ENCODE measurements at places on chromosomes 6 and 20.

- no peak for DNase-seq
Measured at GRCh38 chr6:55937261-55937947, 62.0 kb upstream of the BMP5 start.

DNA sequence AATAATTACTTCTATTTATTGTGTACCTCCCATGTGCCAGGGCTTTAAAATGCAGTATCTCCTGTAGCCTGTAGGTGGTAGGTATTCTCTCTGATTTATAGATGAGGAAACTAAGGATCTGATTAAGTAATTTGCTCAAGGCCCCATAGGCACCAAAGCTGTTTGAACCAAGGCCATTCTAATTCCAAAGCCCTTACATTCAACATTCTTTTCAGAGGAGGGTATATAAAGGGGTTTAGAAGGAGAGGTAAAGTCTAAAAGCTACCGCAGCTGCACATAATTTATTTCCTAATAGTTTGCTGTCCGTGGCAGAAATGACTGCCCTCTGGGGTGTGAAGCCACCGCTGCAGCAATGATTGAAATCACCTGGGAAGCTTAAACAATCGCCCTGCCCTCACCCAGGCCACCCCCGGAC, 95.0 kb upstream of the FAM8A1 start:
- DNase-seq = peak; percentile 51

- peak; percentile 36 for DNase-seq
Measured at GRCh38 chr6:1136415-1136774, 175.5 kb upstream of the FOXQ1 start.

GRCh38 chr20:61753316-61753942, 312.3 kb downstream of the TAF4 start:
- peak; percentile 28 for DNase-seq

DNA sequence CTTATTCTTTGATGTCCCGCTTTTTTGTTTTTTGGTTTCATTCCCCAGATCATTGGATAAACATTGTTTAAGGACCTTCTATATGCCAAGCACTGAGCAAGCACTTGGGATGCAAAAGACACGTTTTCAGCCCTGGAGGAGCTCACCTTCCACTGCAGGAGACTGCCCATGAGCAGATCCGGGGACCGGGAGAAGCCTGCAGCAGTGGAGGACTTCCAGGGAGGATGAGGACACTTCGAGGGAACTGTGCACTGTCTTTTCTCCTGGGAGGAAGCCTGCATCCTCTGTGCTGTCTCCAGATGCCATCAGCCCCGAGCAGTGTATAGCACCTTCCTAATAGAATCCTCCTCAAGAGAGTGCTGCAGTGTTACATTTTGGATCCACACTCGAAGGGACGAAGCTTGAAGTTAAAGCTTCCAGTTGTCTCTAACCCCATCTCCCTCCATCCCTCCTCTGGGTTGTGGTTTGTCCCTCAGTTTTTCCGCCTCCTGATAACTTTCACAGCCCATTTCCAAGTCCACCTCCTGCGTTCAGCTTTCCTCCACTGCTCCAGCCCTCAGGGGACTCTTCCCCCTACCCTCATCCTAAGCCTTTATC, 5.8 kb upstream of the KCNG1 start:
- no peak for DNase-seq

GRCh38 chr20:52941808-52942207, 30.4 kb upstream of the TSHZ2 start:
- no peak for DNase-seq

- DNase-seq = no peak
Measured at GRCh38 chr6:163461696-163462095, 47.2 kb downstream of the QKI start.

- no peak for DNase-seq
Measured at GRCh38 chr20:53751620-53752318, 158.1 kb upstream of the ZNF217 start.

- DNase-seq = no peak
Measured at GRCh38 chr6:122400121-122400450, 634 bp downstream of the HSF2 start.

DNA sequence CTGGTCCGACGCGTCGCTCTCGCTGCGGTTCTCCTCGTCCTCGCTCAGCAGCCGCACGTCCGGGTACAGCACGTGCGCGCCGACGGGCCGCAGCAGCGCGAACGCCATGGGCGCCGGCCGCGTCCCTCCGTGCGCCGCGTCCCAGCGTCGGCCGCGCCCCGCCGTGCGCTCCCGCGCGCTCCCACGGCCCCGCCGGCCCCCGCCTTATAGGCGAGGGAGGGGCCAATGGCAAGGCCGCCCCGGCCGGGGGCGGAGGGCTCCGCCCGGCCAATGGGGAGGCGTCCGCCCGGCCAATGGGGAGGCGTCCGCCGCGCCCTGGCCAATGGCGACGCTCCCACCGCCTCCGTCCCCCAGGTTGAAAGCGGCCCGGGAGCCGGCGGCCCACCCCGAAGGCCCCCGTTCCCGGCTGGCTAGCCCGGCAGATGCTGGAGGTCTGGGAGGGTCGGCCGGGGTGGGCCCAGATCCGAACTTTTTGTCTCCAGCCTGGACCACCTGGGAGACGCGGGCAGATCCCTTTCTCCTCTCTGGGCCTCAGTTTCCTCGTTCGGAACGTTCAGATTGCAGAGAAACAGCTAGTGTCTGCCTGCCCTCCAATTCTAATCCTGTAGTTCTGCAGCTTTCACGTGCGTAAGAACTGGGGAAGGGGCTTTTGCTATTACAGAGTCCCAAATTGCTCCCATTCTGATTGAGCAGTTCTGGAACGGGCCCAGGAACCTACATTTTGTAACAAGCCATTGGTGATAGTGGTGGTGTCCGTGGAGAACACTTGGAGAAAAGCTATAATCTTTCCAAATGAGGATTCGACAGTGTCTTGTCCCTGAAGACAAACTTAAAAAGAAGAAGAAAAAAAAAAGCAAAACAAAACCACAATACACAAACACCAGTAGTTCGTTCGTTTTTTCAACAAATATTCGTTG, at the start of gene TCF15:
Gene TCF15, minus strand, starts transcription at position 180 of the 917 bp plus-strand sequence. Its CDS starts 72 bp downstream, at position 108.
- no peak for DNase-seq

GRCh38 chr6:28490205-28490890, 25.2 kb downstream of the GPX6 start:
- DNase-seq = peak; percentile 42

DNA sequence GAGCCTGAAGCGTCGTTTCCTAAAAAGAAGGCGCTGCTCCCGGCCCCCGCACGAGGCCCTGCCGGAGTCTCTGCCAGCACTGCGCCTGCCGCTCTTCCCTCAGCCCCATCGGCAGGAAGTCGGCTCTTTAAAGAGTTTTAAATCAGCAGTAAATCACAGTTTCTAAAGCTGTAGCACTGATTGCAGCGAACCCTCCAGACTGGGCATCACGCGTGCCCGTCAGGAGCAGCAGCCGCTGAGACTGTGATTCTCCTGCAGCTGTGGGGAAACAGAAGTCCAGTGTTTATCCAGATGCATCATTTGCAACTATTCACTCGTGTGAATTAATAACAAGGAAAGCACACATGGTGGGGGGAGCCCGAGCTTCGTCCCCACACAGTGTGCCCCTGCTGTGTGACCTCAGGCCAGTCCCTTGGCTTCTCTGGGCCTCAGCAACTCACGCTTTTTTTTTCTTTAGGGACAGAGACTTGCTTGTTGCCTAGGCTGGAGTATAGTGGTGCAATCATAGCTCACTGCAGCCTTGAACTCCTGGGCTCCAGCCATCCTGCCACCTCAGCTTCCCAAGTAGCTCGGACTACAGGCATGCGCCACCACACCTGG, 28.3 kb downstream of the DLL1 start:
- no peak for DNase-seq

DNA sequence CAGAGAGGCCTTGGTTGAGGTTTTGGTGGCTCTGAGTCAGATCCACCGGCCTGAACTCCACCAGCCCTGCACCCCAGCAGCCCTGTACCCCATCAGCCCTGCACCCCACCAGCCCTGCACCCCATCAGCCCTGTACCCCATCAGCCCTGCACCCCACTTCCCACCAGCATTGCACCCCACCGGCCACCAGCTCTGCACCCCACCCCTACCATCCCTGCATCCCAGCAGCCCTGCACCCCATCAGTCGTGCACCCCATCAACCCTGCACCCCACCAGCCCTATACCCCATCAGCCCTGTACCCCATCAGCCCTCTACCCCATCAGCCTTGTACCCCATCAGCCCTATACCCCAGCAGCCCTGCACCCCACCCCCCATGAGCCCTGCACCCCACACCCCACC, 14.3 kb upstream of the CHRNA4 start:
- DNase-seq = no peak

DNA sequence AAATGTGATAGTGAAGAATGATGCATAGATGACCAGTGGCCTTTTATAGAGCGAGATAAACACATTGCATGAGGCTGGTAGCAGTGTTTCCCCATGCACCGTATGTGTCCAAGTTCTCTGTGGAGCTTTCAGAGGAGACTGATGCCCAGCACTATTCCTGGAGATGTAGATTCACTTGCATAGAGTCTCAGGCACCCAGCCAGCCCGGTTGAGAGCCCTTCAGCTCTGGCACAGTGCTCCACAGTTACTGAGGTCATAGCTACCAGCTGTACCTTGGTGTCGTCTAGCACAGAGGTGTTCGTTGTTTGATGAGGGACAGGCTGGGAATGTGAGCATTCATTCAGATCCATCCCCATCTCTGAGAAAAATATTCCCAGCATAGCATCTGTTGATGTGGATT, 328.9 kb downstream of the FARS2 start:
- no peak for DNase-seq

- peak; percentile 60 for DNase-seq
Measured at GRCh38 chr20:41003143-41003935, 25.3 kb upstream of the TOP1 start.

DNA sequence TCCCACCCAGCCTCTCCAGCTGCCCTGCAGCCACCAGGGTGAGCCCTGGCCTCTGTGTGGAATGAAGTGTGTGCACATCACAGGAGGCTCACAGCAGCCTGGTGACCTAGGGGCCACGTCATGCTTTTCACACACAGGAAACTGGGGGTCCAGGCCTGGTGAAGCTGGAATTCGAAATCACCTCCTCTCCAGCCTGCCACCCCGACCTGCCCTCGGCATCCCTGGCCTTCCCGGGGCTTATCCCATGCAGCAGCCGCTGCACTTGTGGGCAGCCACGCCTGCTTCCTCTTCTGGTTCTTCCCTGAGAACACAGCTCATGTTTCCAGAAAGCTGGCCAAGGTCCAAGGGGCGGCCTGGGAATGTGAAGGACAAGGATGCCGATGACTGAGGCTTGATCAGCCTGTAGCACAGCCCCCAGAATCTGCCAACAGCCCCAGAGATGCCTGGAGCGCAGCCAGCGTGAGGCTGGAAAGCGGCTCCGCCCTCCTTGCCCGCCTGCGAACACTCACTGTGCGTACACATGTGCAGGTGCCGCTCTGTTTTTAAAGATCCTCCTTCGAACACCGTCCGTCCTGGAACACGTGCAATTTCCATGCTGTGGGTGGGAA, 4.2 kb upstream of the NTSR1 start:
- no peak for DNase-seq

DNA sequence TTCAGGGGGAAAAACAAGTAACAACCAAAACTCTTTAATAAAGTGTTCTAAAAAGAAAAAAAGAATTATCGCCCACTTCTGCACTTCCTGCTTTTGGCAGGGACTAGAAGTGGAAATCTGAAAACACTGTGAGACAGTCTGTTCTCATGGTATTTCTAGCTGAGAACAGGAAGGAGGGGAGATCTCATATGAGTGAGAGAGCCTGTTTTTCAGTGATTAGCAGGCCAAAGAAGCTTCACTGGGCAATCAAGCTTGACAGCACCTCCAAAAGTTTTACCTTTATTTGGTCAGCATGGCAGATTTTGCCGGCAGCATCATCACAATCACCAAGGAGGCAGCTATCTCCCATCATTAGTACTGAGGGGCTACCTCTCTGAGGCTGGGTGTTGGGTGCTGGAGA, 79.5 kb upstream of the ATXN1 start:
- DNase-seq = no peak

GRCh38 chr20:4637081-4637797, 84.5 kb upstream of the PRND start:
- DNase-seq = peak; percentile 32

Data from trophoblast cell (in vitro differentiated cells and primary cell).